Ascending aorta (tissue), 2 donors: ENCODE measurements at places on chromosomes 1 and 21. TPM values are rescaled to one million over a fixed set of nuclear protein-coding genes. Genes with fewer than 3 reads are reported as not detected.

DNA sequence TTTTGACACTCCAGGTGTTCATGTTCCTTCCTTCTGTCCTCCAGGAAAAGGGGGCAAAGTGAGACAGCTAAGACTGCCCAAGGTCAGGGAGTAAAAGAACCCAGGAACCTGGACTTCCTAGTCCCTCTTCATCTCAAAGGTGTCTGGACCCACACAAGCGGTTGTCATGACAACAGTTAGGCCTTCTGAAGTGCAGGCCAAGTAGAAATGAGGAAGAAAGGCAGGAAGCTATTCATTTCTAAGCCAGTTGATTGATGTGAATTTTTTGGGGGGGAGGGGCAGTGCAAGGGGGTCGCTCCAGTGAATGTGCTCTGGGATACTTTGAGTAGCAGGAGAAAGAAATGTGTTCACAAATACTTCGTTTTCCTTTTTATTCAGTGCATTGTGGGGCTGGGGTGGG, 114.3 kb downstream of the NAV1 start:
- no peak overlapping the region for H3K27ac ChIP-seq
- DNase-seq: no peak
- no peaks in the 10 kb centered on the region for H3K27me3 ChIP-seq
- H3K36me3 ChIP-seq: no peaks in the 10 kb centered on the region
- no peak overlapping the region for H3K4me3 ChIP-seq

Gene PDE9A
- 2.2 TPM for total RNA-seq

Gene GNAT2
- not detected for total RNA-seq

- H3K4me3 ChIP-seq: no peak overlapping the region
- H3K4me1 ChIP-seq: peaks cover 34% of the 10 kb centered on the region
- H3K27me3 ChIP-seq: no peaks in the 10 kb centered on the region
- H3K36me3 ChIP-seq: no peaks in the 10 kb centered on the region
Observed at GRCh38 chr1:31952825-31953220, 14.7 kb upstream of the PTP4A2 start.

DNA sequence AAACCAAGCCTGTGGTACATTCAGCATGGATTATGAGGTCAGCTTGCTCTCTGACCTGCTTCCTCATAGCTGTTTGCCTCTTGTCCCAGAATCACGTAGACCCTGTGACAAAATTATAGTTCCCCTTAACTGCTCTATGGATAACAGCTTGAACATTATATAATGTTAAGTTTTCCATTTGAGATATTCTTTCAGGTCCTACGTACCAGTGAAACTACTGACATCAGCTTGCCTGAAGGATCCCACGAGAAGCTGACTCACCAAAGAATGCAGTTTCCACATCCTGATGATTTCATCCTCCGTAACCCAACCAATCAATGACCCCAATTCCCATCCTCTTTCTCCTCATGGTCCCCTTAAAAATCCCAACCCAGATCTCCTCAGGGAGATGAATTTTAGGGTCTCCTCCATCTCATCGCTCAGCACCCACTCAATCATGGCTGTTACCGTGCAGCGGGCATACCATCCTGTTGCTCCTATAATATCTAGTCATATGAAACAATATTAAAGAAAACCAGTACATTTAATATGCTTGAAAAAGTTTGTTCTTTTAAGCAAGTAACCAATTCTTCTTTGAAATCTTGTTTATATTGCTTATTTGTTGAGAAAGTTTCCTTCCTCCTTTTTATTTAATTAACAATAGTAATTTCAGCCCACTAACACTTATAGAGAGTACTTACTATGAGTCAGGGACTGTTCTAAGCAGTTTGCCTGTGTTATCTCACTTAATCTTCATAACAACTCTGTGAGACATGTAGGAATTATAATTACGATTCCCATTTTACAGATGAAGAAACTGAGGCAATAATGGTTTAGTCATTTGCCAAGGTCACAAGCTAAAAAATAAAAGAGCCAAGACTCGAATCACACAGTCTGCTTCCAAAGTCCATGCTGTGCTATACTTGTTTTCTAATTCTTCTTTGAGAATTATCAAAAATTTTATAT, 27.4 kb downstream of the CHML start:
- H3K27ac ChIP-seq: no peak overlapping the region
- no peaks in the 10 kb centered on the region for H3K4me1 ChIP-seq
- H3K4me3 ChIP-seq: no peak overlapping the region
- no peaks in the 10 kb centered on the region for H3K27me3 ChIP-seq
- no peaks in the 10 kb centered on the region for H3K36me3 ChIP-seq

GRCh38 chr1:228308085-228308601, 98.5 kb downstream of the TRIM11 start:
- no peak for DNase-seq
- no peaks in the 10 kb centered on the region for H3K27me3 ChIP-seq
- H3K27ac ChIP-seq: no peak overlapping the region

GRCh38 chr1:188729039-188729438, 1748.6 kb downstream of the BRINP3 start:
- no peak for DNase-seq
- H3K27ac ChIP-seq: no peak overlapping the region
- no peak overlapping the region for H3K4me3 ChIP-seq
- no peaks in the 10 kb centered on the region for H3K27me3 ChIP-seq
- no peaks in the 10 kb centered on the region for H3K4me1 ChIP-seq

- no peak overlapping the region for H3K4me3 ChIP-seq
- peak overlapping the region; percentile 71 for H3K27ac ChIP-seq
- H3K4me1 ChIP-seq: no peaks in the 10 kb centered on the region
- no peaks in the 10 kb centered on the region for H3K36me3 ChIP-seq
- no peak for DNase-seq
Observed at GRCh38 chr1:61746813-61747212, 4.5 kb downstream of the PATJ start.

DNA sequence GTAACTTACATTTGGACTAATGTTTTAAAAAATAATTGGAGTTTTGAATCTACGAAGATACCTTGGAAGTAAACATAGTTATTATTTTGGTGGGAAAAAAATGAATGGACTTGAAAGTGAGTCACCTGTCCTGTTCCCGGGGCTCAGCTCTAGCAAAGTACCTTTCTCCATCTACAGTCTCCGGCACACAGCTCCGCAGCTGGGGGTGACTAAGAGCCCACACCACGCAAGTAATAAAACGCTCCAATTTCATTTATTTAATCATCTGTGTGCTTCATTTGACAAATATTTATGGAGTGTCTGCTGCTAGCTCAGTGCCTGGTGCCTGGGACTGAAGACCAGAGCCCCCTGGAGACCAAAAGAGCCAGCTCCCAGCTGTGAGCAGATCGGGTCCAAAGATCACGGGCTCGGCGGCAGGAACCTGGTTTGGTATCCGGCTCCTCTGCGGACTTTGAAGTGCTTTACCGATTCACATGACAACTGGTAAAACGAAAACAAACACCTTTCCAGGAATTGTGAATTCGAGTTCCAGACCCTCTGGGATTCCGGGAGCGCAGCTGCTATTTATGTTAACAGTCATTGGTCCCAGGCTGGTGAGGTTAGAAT, 1.7 kb upstream of the RIPK4 start:
- H3K27me3 ChIP-seq: no peaks in the 10 kb centered on the region
- peak overlapping the region; percentile 58 for H3K4me3 ChIP-seq
- H3K36me3 ChIP-seq: no peaks in the 10 kb centered on the region
- peak overlapping the region; percentile 83 for H3K27ac ChIP-seq
- DNase-seq: peak; percentile 74

- H3K4me3 ChIP-seq: no peak overlapping the region
- peaks cover 31% of the 10 kb centered on the region for H3K4me1 ChIP-seq
- no peak for DNase-seq
- no peaks in the 10 kb centered on the region for H3K27me3 ChIP-seq
- no peak overlapping the region for H3K27ac ChIP-seq
Observed at GRCh38 chr1:201708085-201708512, 120.9 kb upstream of the IPO9 start.

Gene LCE6A
- total RNA-seq: not detected

GRCh38 chr1:177779166-177779965, 190.5 kb downstream of the SEC16B start:
- H3K36me3 ChIP-seq: no peaks in the 10 kb centered on the region
- no peaks in the 10 kb centered on the region for H3K27me3 ChIP-seq
- no peak for DNase-seq
- H3K27ac ChIP-seq: no peak overlapping the region
- H3K4me1 ChIP-seq: no peaks in the 10 kb centered on the region
- H3K4me3 ChIP-seq: no peak overlapping the region

- H3K36me3 ChIP-seq: no peaks in the 10 kb centered on the region
- no peak overlapping the region for H3K4me3 ChIP-seq
- no peaks in the 10 kb centered on the region for H3K4me1 ChIP-seq
- no peak for DNase-seq
- H3K27ac ChIP-seq: no peak overlapping the region
Observed at GRCh38 chr1:53091841-53092645, 30.0 kb downstream of the PODN start.

- no peak overlapping the region for H3K4me3 ChIP-seq
- H3K27me3 ChIP-seq: no peaks in the 10 kb centered on the region
- no peaks in the 10 kb centered on the region for H3K4me1 ChIP-seq
- no peak overlapping the region for H3K27ac ChIP-seq
- H3K36me3 ChIP-seq: no peaks in the 10 kb centered on the region
- DNase-seq: no peak
Observed at GRCh38 chr1:183461350-183461749, 10.9 kb upstream of the SMG7 start.

GRCh38 chr1:174786760-174787159, 213.0 kb upstream of the CACYBP start:
- no peak for DNase-seq
- H3K4me1 ChIP-seq: no peaks in the 10 kb centered on the region
- no peaks in the 10 kb centered on the region for H3K36me3 ChIP-seq
- H3K27me3 ChIP-seq: no peaks in the 10 kb centered on the region

DNA sequence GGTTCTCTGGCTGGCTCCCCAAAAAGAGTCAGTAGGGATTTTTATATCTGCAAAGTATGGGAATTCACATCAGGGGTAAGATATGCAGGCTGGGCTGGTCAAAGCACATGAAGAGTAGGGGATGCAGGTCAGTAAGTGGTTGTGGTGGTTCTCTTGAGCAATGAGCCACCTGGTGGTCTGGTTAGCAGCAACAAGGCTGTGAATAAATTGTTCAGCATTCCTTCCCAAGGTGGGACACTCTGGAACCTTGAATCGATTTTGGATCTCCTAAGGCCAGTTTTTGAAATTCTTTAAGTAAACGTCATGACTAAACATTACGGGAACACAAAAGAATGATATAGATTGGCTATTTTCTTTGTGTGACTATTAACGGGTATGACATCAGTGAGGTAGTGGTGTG, 563.0 kb upstream of the NEGR1 start:
- H3K4me3 ChIP-seq: no peak overlapping the region
- H3K27ac ChIP-seq: no peak overlapping the region
- no peaks in the 10 kb centered on the region for H3K27me3 ChIP-seq
- no peaks in the 10 kb centered on the region for H3K4me1 ChIP-seq
- no peaks in the 10 kb centered on the region for H3K36me3 ChIP-seq

Gene LCE1D
- total RNA-seq: not detected

Gene AMIGO1
- total RNA-seq: 4.7 TPM

DNA sequence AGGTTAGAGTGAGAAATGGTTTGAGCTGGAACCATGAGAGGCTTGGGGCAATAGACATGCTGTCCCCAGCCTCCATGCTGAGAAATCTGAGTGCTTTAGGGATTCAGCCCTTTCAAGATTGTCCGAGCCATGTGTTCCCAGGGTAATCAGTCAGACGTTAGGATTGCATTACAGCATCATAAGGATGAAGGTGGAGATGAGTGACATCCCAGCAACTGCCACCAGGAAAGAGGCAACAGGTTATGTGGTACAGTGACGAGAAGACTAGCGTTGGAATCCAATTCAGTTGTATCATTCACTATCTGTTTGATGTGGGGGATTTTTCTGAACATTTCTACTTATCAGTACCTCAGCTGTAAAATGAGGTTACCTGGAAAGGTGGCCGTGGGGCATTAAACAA, 1.7 kb downstream of the CAMK1G start:
- peak overlapping the region; percentile 21 for H3K4me3 ChIP-seq
- H3K27me3 ChIP-seq: no peaks in the 10 kb centered on the region

DNA sequence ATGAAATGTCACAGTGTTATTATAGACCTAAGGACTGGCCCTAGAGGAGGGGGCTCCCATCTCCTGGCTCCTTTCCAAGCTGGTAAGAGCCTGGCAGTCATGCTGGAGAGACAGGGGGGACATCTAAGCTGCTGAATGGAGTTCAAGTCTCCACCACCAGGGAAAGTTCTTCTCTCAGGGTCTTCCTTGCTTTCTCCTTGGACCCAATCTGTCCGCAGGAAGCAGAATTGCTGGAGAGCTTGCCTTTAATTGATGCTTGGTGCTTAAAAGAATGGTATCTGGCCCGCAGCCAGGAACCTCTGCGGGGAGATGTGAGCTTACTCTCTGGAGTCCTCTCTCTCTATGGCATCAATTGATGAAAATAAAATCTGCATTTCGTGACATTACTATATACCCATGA, 25.1 kb downstream of the IRF2BP2 start:
- H3K27me3 ChIP-seq: no peaks in the 10 kb centered on the region
- no peaks in the 10 kb centered on the region for H3K36me3 ChIP-seq
- peak overlapping the region; percentile 86 for H3K27ac ChIP-seq
- no peak overlapping the region for H3K4me3 ChIP-seq
- DNase-seq: peak; percentile 80

Gene SARS1
- total RNA-seq: 134 TPM

Gene VHLL
- not detected for total RNA-seq

- peaks cover 12% of the 10 kb centered on the region for H3K4me1 ChIP-seq
- no peaks in the 10 kb centered on the region for H3K27me3 ChIP-seq
- H3K36me3 ChIP-seq: no peaks in the 10 kb centered on the region
- peak; percentile 86 for DNase-seq
- peak overlapping the region; percentile 97 for H3K4me3 ChIP-seq
Observed at GRCh38 chr1:17540255-17541001, 930 bp downstream of the ARHGEF10L start.

DNA sequence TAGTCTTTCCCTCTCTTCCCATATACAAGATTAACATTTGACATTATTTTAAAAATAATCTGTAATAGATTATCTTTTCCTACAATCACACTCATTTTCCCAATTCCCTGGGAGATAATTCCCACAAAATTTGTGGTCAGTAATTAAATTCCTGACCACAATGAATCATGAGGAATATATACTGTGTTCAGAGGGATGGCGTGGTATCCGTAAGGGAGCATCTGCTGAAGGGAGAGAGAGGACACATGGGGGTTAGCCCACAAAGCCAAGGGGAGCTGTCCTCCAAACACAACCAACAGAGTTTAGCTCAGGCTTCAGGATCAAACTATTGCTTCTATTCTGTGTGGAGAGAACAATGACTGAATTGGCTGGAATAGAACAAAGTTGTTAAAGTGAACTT, 57.1 kb upstream of the PPP2R5A start:
- no peak for DNase-seq
- H3K36me3 ChIP-seq: no peaks in the 10 kb centered on the region
- no peak overlapping the region for H3K4me3 ChIP-seq

GRCh38 chr1:92441697-92442342, 44.9 kb downstream of the GFI1 start:
- no peak overlapping the region for H3K4me3 ChIP-seq
- no peaks in the 10 kb centered on the region for H3K27me3 ChIP-seq
- DNase-seq: no peak
- no peak overlapping the region for H3K27ac ChIP-seq
- H3K36me3 ChIP-seq: no peaks in the 10 kb centered on the region

GRCh38 chr21:18248171-18248570, 3.5 kb downstream of the CHODL start:
- DNase-seq: no peak
- H3K27me3 ChIP-seq: no peaks in the 10 kb centered on the region
- no peak overlapping the region for H3K27ac ChIP-seq
